NCI-H510A treated with DMSO at 0.1 percent for 48 hours (cell line): ENCODE measurements at places on chromosomes 6 and 20.

- no peak for DNase-seq
Observed at GRCh38 chr6:41976794-41977484, 35.3 kb upstream of the CCND3 start.

DNA sequence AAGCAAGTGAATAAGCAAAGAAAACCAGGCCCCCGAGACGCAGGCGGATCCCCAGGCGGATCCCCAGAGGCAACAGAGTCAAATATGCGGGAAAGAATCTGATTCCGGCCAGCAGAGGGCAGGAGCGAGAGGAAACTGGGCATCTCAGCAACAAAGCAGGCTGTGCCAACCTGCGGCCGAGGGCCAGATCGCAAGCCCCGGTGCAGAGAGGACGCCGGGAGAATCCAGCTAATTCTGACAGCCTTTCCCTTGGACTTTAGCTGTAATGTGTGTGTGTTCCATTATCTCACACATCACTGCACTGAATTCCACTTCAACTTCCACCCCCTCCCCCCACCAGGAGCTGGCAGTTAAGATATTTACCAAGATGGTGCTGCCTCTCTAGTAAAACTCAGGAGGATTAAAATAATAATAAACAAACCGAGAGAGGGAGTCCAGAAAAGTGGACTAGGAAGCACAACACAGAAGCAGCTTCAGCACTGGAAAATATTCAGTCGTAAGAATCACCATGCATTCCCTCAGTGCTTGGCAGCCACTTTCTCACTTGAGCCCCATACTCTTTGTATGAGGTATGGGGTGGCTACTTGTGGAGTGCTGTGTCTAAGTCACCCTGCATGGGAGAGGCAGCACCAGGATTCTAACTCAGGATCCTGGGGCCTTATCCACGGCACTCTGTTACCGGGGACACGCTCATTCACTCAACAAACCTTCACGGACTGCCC, 66.2 kb upstream of the SNX9 start:
- peak; percentile 71 for DNase-seq

DNA sequence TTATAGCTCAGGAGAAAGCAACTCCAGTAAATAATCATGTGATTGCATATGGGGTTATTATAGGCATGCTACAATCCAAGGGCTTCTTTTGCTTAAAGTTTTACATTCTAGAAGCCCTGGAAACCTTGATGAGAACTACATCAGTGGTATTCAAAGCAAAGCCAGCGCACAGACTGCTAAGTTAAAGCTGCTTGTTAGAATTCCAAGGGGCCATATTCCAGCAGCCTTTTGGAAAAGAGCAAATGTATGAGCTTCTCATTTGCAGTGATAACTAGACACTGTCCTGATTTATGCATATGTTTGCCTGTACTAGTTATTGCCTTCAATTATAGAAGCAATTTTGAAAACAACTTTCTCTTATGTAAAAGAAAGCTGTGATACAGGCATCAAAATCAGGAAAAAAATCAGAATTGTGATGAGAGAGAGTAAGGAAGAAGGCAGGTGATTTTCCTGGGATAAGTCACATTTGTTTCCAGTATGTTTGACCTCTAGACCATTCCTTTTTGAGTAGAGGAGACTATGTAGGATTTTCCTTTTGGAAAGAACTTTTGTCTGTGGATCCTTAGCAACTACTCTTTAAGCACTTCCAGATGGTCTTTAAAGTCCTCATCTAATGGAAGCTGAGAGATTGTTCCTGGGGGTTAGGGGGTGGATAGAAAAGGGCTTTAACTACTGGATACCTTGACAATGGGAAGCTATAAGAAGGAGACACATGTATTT, 159.2 kb downstream of the PLCB4 start:
- DNase-seq, result no peak

DNA sequence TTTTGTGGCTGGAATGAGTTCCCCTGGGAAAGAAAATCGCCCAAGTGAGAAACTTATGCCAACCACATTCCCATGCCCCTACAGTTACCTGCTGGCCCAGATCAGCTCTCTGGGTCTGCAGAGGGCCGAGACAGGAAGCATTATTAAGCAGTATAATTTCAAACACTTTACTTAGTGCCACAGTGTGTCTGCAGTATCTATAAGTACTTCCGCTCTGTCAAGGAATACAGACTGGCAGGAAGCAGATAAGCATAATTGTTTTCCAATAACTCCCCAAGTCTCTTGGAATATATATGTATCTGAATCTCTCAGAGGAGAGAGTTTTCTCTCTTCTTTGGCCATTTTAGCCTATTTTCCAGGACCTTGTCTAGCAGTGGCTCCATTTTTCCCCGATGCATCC, 24.9 kb downstream of the SAYSD1 start:
- DNase-seq, result no peak

GRCh38 chr6:150486048-150486447, 113.6 kb upstream of the PLEKHG1 start:
- peak; percentile 22 for DNase-seq

- DNase-seq, result no peak
Observed at GRCh38 chr20:1952737-1953530, 40.9 kb downstream of the PDYN start.

- DNase-seq, result no peak
Observed at GRCh38 chr20:53826597-53827291, 233.1 kb upstream of the ZNF217 start.

DNA sequence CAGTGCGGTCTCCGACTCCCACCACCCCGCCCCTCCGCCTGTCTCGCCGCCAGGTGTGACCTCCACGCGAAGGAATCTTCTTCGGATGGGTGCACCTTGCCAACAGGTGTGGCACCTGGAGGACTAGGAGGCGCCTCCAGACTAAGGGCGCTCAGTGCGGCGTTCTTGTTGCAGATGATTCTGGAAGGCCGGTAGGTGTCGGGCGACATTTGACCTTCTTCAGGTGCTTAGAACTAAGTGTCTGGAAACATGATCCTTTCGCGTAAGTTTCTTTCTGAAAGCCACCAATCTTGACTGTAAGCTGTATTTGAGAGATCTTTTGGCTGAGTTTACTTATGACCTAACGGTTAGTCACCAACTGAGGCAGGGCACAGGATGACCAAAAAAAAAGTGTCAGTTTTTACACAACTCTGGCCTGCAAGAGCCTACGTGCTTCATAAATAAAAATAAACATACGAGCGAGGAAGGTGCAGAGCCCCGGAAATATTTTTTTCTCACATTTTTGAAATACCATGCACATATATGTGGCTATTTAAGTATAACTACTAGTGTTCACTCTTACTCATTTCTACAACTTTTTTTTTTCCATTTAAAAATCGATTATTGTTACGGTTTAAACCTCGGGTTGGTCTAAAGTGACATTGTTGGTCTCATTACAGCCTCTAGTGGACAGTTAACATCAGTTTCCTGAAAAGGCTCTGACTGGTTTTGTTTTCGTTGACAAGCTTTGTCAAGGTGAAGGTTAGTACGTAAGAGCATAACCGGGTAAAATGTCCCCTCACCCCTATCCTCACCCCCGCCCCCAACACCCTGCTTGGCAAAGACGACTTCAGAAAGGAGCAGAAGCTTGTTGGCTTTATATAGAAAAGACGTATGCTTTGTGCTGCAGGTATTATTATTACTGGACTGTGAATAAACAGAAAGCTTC, 1.6 kb upstream of the ATXN1 start:
- peak; percentile 22 for DNase-seq

GRCh38 chr20:62702895-62703852, 5.5 kb upstream of the NTSR1 start:
- DNase-seq, result no peak
